Testis (tissue), 5 donors: ENCODE measurements at places on chromosomes 12 and 14. TPM values are rescaled to one million over a fixed set of nuclear protein-coding genes. Genes with fewer than 3 reads are reported as not detected.

The RFX4 gene
- 86.4 TPM for total RNA-seq

The IAPP gene
- total RNA-seq: not detected

The LUM gene
- total RNA-seq: 8.3 TPM

The TSPAN11 gene
- 2.4 TPM for total RNA-seq

The SLC39A5 gene
- total RNA-seq: not detected

The ACAD10 gene
- total RNA-seq: 58.2 TPM

The PNMA1 gene
- total RNA-seq: 74.8 TPM

The BIN2 gene
- total RNA-seq: 13.4 TPM

GRCh38 chr14:74382231-74382630 is 34.0 kb downstream of the VRTN start:
- no peaks in the 10 kb centered on the region for H3K4me1 ChIP-seq
- no peak overlapping the region for H3K27ac ChIP-seq
- DNase-seq: no peak
- H3K36me3 ChIP-seq: no peaks in the 10 kb centered on the region

DNA sequence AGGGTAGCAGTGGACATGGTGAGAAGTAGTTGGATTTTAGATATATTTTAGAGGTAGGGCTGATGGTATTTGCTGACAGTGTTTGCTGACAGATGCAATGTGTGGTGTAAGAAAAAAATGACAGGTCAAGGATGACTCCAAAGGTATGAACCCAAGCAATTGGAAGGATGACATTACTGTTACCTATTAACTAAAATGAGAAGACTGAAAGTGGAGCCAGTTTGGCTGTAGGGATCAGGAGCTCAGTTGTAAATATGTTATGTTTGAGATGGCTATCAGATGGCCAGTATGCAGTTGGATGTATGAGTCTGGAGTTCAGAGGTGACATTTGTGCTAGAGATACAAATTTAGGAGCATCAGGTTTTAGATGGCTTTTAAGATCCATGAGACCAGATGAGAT is 17.4 kb upstream of the SERPINA6 start:
- H3K4me3 ChIP-seq: no peak overlapping the region
- H3K4me1 ChIP-seq: no peaks in the 10 kb centered on the region
- no peaks in the 10 kb centered on the region for H3K36me3 ChIP-seq

DNA sequence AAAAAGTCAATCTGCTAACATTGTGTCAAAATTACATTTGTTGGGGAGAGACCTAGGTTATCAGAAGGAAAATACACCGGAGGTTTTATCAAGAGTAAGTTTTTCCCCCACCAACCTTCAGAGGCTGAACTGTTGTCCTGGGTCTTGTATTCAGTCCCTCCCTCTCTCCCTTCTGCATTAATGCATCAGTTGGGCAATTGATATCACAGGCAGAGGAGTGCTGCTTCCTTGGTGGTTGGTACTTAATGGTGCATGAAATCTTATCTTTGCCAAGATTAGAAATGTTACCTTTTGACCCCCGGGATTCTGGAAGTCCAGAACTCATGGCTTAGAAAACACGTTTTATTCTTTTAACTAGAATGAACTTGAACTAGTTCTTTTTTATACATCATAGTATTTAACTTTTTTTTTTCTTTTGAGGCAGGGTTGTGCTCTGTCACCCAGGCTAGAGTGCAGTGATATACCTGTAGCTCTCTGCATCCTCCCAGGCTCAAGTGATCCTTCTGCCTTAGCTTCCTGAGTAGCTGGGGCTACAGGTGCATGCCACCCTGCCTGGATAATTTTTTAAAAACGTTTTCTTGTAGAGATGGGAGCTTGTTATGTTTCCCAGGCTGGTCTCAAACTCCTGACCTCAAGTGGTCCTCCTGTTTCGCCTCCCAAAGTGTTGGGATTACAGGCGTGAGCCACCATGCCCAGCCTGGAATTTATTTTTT is 4.9 kb downstream of the PCBP2 start:
- peaks cover 22% of the 10 kb centered on the region for H3K4me1 ChIP-seq
- no peak for DNase-seq
- no peaks in the 10 kb centered on the region for H3K27me3 ChIP-seq
- H3K4me3 ChIP-seq: no peak overlapping the region

DNA sequence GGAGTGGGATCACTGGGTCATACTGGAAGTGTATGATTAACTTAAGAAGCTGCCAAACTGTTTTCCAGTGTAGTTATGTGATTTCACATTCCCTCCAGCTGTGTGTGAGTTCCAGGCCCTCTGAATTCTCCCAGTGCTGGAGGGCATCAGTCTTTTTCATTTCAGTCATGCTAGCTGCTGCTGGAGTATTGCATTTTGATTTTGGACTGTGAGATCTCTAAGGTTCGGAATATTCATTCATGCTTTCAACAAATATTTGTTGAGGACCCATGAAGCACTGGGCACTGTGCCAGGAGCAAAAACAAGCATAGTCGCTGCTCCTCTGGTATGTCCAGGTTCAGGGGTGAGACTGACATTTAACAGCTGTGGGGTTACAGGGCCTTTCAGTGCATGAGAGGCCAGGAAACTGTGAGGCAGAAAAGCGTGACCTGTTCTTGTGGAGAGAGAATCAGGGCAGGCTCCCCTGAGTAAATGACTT is 133.2 kb downstream of the SCARB1 start:
- H3K4me3 ChIP-seq: no peak overlapping the region
- H3K4me1 ChIP-seq: peaks cover 28% of the 10 kb centered on the region
- H3K36me3 ChIP-seq: no peaks in the 10 kb centered on the region
- no peaks in the 10 kb centered on the region for H3K27me3 ChIP-seq
- peak; percentile 78 for DNase-seq
- no peak overlapping the region for H3K27ac ChIP-seq

- no peaks in the 10 kb centered on the region for H3K27me3 ChIP-seq
- no peak overlapping the region for H3K27ac ChIP-seq
- no peaks in the 10 kb centered on the region for H3K4me1 ChIP-seq
- H3K36me3 ChIP-seq: no peaks in the 10 kb centered on the region
These were observed 167.5 kb upstream of the FKBP4 start for GRCh38 chr12:2627076-2627834.

GRCh38 chr14:90336985-90337384 is 5.2 kb upstream of the NRDE2 start:
- no peaks in the 10 kb centered on the region for H3K27me3 ChIP-seq
- DNase-seq: no peak
- H3K4me3 ChIP-seq: no peak overlapping the region
- no peaks in the 10 kb centered on the region for H3K4me1 ChIP-seq
- H3K27ac ChIP-seq: no peak overlapping the region

- DNase-seq: peak; percentile 90
- H3K36me3 ChIP-seq: no peaks in the 10 kb centered on the region
- H3K27ac ChIP-seq: no peak overlapping the region
- no peaks in the 10 kb centered on the region for H3K27me3 ChIP-seq
These were observed 4.4 kb upstream of the DNAJC22 start for GRCh38 chr12:49342066-49342913.

DNA sequence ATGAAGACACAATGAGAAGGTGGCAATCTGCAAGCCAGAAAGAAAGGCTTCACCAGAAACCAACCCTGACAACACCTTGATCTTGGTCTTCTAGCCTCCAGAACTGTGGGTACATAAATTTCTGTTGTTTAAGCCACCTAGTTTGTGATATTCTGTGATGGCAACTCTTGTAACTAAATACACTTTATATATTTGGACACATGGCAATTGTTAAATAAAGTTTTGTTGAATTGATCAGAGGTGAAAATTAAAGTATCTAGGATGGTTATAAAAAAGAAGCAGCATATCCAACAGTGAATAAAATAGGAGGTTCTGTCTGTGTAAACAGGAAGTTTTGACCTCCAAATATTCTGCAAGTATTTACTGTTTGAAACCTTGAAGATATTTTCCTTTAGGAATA is 516.3 kb downstream of the SOX5 start:
- no peaks in the 10 kb centered on the region for H3K36me3 ChIP-seq
- H3K4me1 ChIP-seq: no peaks in the 10 kb centered on the region
- no peak overlapping the region for H3K27ac ChIP-seq
- no peaks in the 10 kb centered on the region for H3K27me3 ChIP-seq
- H3K4me3 ChIP-seq: no peak overlapping the region

GRCh38 chr14:32941668-32942065 is 3.0 kb downstream of the NPAS3 start:
- H3K27me3 ChIP-seq: no peaks in the 10 kb centered on the region
- H3K27ac ChIP-seq: no peak overlapping the region
- H3K4me3 ChIP-seq: no peak overlapping the region
- H3K4me1 ChIP-seq: peaks cover 10% of the 10 kb centered on the region
- no peak for DNase-seq

DNA sequence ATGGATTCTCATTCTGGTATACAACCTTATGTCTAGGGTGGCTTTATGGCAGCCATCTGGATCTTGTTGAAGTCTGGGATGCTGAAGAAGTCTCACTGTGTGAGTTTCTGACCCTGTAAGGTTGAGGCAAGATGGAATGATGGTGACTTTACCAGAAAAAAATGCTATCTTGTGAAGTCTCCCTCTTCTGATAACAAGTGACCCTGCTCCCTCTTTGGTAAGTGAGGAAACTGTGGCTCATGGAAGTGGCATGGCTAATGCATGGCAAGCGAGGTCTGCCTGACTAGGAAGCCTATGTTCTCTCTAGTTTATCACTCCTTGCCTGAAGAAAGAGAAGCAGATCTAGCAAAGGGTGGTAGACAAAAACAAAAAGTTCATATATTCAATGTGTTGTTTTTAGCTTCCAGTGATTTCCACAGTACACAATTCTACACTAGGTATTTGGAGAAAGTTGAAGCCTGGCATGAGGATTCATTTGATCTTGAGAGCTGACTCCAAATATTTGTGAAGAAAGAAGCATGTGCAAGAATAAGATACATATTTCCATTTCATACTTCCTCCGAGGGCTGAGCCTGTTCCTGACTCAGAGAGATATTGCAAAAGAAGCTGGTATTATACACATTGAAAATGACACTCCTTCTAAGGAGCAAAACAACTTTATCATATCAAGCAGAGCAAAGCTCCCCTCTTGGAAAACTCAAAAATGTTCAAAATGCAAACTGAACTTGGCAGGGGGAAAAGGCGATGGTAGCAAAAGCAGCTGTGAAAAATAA is 63.6 kb downstream of the HELB start:
- H3K27me3 ChIP-seq: no peaks in the 10 kb centered on the region
- DNase-seq: no peak
- no peak overlapping the region for H3K4me3 ChIP-seq
- H3K27ac ChIP-seq: no peak overlapping the region
- H3K36me3 ChIP-seq: no peaks in the 10 kb centered on the region
- H3K4me1 ChIP-seq: no peaks in the 10 kb centered on the region

GRCh38 chr12:116813271-116814041 is 67.8 kb downstream of the HRK start:
- peaks cover 5% of the 10 kb centered on the region for H3K4me1 ChIP-seq
- DNase-seq: no peak
- no peaks in the 10 kb centered on the region for H3K36me3 ChIP-seq
- no peaks in the 10 kb centered on the region for H3K27me3 ChIP-seq
- no peak overlapping the region for H3K27ac ChIP-seq

- no peaks in the 10 kb centered on the region for H3K36me3 ChIP-seq
- no peak overlapping the region for H3K4me3 ChIP-seq
- DNase-seq: no peak
- no peaks in the 10 kb centered on the region for H3K4me1 ChIP-seq
- H3K27me3 ChIP-seq: no peaks in the 10 kb centered on the region
These were observed 53.8 kb downstream of the MIS18BP1 start for GRCh38 chr14:45199230-45199629.
